ENCODE measurements at places on chromosomes 1 and 21.

- DNase-seq: no peak
Observed at GRCh38 chr1:9073143-9073542, 3.7 kb upstream of the SLC2A5 start.

DNA sequence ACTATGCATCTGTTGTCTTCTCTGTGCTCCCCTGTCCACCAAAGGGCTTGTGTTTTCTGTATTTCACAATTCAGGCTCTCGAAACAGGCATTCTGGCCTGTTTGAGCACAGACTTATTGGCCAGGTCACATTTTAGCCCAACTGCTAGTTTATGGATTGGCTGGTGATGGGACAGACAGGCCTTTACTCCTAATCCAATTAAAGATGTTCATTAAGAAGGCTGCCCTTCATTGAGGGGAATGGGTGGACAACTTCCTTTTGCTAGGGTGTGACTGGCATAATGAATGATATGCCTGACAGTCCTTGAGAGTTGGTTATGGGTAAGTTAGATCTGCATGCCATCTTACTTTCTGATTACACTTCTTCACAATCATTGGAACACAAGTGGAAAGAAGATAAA lies 86.4 kb downstream of the LTN1 start:
- no peak for DNase-seq

GRCh38 chr1:34885405-34886247 lies 26.1 kb upstream of the SMIM12 start:
- DNase-seq: no peak

- peak; percentile 76 for DNase-seq
Observed at GRCh38 chr1:230149751-230150584, 82.9 kb downstream of the GALNT2 start.

DNA sequence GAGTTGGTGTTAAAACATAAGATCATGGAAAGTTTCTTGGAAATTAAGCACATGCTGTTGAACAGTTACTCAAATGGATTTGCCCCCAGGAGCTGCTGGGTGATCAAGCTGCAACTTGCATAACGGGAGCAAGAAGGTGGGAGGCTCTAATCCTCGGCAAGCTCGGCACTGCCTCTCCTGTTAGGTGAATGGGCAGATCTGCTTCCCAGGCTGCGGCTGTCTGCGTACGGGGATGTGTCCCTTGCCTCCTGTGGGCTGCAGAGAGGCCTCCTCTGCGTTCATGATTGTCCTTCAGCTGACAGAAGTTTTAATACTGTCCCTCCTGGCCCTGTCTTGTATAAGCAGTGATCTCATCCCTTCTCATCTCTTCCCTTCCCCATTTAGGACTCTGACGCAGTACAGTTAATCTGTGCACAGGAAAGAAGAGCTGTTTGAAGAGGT lies 36.7 kb downstream of the ATP1A1 start:
- DNase-seq: no peak

DNA sequence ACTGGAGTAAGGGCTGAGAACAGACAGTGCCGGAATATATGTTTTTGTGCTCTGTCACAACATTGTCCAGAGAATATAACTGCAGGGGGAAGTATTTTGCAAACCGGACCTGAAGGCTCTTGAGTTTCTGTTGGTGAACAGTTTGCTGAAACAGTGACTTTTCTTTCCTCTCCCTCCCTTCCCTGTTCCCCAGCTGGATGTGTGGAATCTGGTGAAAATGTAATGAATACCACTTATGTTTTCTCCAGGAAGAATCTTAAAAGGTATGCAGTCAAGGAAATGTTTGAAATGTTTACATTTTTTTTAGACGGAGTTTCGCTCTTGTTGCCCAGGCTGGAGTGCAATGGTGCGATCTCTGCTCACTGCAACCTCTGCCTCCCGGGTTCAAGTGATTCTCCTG lies 23.4 kb downstream of the CHAF1B start:
- DNase-seq: no peak

- no peak for DNase-seq
Observed at GRCh38 chr1:38908821-38909220, 27.4 kb upstream of the GJA9 start.

GRCh38 chr1:218751208-218751948 lies 406.2 kb downstream of the TGFB2 start:
- no peak for DNase-seq

- no peak for DNase-seq
Observed at GRCh38 chr1:153478692-153479618, 18.5 kb upstream of the S100A7 start.

GRCh38 chr1:198649232-198649967 lies 10.6 kb downstream of the PTPRC start:
- DNase-seq: no peak

DNA sequence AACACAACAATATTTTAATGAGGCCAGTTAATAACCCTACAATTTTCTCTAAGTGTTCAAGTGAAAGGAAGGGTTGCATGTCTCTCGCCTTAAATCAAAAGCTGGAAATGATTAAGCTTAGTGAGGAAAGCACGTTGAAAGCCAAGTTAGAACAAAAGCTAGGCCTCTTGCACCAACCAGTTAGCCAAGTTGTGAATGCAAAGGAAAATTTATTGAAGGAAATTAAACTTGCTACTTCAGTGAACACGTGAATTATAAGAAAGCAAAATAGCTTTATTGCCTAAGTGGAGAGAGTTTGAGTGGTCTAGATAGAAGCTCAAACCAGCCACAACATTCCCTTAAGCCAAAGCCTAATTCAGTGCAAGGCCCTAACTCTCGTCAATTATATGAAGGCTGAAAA lies 135.6 kb downstream of the DUSP10 start:
- no peak for DNase-seq

DNA sequence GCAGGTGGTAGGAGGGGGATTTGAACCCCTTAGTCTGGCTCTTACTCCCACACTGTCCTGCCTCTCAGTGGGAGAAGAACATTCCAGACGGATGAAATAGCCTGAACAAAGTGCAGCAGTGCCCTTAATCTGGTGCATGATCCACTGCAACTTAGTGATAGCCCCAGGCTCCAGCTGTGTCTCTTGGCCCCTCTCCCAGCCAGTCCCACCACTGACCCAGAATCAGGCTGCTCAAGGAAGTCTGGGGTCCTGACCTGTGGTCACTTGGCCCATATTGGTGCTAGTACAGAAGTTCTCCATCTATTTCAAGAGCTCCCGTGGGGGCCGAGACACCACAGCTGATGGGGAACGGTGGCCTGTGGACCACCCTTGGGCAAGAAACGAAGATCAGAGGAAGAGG lies 255.0 kb downstream of the KAZN start:
- no peak for DNase-seq

GRCh38 chr1:233143241-233143640 lies 152.3 kb downstream of the PCNX2 start:
- no peak for DNase-seq

DNA sequence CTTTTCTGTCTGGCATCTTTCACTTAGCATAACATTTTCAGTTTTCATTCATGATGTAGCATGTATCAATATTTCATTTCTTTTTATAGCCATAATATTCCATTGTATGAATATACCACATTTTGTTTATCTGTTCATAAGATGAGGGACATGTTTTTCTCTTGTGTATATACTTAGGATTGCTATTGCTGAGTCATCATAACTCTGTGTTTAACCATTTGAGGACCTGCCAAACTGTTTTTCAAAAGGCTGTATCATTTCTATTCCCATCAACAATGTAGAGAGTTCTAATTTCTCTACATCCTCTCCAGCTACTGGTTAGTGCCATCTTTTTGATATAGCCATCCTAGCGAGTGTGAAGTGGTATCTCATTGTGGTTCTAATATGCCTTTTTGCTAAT lies 26.2 kb downstream of the MPZL1 start:
- DNase-seq: no peak

DNA sequence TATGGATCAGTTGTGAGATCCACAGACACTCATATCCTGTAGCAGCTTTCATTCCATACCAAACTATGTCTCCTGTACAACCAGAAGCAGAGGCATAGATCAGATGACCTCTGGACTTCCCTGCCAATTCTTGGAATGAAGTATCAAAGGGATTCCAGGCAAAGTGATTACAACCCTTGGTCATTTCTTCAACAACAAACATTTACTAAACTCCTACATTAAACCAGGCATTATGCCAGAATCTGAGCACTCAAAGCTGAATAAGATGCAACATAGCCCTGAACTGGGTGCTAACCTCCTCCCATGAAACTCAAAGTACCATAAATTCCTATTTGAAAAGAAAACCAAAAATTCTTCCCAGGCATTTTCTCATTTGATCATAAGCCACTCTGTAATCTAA lies 121.2 kb upstream of the SGIP1 start:
- DNase-seq: no peak

- DNase-seq: no peak
Observed at GRCh38 chr1:39174390-39175081, 30.0 kb upstream of the MACF1 start.

GRCh38 chr1:247411621-247412327 lies 4.2 kb upstream of the NLRP3 start:
- DNase-seq: no peak

DNA sequence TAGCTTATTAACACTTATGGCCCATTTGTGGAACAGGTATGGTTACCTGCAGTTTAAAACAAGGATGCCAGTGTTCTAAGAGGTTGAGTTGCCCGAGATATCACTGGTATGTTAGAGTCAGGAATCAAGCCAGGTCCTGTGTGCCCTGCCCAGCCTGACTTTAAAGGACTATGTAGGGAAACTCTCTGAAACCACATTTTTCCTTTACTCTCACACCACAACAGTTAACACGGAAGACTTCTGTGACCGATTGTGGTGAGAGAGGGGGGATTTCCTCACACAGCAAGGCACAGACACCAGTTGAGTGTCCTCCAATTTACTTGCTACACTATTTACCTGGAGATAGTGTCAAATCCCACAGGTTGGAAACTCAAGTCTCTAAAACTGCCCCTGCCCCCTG lies 47.8 kb downstream of the UCK2 start:
- no peak for DNase-seq

GRCh38 chr1:56063461-56063860 lies 515.9 kb downstream of the PLPP3 start:
- no peak for DNase-seq

GRCh38 chr1:93710499-93711453 lies 29.1 kb upstream of the BCAR3 start:
- DNase-seq: no peak

GRCh38 chr1:111587509-111588174 lies 31.9 kb upstream of the RAP1A start:
- no peak for DNase-seq

- DNase-seq: no peak
Observed at GRCh38 chr1:48792961-48793360, 16.3 kb upstream of the BEND5 start.

DNA sequence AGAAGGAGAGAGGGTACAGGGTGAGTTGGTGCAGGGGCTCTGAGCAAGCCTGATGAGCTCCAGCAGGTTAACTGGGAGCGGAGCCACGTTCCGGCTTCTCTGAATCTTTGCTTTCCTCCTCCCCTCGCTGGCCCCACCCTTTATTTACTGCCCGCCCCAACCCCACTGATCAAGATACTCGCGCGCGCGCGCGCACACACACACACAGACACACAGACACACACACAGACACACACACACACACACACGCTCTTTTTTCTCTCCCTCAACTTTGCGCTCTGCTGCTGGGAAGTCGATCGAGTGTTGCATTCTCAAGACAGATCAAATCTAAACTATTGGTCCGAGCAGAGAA lies at the start of gene GRIK1:
Gene GRIK1, minus strand, starts transcription at position 73 of the 352 bp plus-strand sequence.
- DNase-seq: no peak

GRCh38 chr1:92461364-92462097 lies 25.2 kb downstream of the GFI1 start:
- no peak for DNase-seq

DNA sequence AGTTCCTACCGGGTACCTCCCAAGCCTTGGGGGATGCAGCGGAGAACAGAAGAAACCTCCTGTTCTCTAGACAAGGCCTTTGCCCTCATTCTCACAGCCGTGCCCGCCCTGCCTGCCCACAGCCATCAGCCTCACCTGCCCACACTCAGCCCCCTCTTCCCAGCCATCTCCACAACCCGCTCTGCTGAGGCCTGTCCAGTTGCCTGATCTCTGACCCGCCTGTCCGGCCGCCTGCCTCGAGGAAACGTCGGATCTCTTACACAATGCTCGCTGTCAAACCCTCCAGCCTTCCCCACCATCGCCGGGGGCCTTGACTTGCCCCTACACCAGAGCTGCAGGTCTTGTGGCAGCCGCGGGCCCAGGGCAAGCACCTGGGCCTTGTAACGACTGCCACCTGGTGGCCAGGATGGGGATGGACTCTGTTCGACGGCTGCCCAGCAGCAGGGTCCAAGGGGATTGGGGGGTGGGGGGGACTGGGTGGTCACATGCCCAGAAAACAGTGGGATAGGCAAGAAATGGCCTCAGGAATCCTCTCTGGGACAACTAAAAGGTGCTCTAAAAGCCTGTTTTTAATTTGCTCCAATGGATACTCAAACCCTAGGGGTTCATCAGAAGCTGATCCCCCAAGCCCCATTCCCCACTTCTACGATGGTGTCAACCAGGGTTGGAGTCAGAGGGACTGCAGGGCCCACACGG lies 31.0 kb downstream of the SLC45A1 start:
- peak; percentile 98 for DNase-seq

DNA sequence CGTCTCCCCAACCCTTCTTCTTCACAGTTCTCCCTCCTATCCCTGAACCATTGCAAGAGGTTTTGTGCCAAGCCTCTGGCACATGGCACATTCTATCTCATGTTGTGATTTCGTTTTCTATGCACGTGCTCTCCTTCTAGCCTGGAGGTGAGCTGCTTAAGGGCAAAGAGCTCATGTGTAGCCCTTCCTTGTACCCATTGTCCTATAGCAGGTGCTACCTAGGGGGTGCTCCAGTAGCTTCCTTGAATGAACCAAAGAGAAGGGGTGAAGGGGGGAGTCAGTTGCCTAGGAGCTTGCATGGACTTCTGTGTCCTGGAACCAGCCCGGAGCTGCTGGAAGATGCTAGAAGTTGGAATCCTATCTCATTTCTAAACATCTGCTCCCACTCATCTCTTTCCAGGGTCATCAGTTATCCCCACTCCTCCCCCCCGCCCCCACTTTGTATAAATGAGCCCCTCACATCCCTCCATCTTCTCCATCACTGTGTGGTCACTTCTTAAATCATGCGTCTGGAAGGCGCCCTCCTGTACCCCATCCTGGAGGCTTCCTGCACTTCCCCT lies 535 bp upstream of the DISC1 start:
- no peak for DNase-seq

- DNase-seq: no peak
Observed at GRCh38 chr1:177315261-177315660, 144.5 kb downstream of the BRINP2 start.
